RWPE2 (cell line): ENCODE measurements at places on chromosomes 1 and 21.

DNA sequence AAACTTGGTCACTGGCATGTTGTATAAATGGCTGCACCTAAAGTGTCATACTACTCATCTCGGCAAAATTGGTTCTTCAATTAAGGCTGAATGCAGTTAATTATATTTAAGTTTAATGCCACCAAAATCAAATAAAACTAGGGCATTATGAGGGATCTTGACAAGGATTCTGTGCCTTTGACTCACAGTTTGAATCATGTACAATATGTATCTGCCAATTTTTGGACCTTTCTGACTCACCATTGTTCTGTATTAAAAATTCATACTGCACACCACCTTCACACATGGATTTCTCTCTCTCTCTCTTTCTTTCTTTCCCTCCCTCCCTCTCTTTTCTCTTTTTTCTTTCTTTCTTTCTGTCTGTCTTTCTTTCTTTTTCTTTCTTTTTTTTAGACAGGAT, 14.1 kb upstream of the STXBP3 start:
- no peak for DNase-seq

- peak; percentile 72 for DNase-seq
Observed at GRCh38 chr1:85464497-85465098, 361 bp downstream of the DDAH1 start.

DNA sequence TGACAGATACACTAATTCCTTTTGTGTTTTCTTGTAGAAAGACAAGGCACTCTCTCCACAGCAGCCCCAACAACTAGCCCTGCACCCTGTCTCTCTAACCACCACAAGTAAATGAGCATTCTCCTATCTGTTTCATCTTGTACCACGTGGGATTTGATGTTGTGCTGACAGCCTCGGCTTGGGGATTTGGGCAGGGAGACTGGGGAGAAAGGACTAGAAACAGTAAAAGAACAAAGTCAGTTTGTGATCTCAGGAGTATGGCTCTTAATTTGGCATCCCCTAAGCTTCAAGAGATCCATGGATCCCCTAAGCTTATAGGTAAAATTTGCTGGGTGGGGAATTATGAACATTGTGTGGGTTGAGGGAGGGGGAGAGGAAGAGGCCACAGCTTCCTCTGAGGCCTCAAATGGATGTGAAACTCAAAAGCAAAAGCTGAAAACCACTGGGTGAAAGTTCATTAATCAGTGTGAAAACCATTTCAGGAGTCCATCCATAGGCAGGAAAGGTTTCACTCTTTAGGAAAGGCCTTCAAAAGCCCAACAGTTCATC, 3.1 kb downstream of the C1orf162 start:
- no peak for DNase-seq

- DNase-seq = no peak
Observed at GRCh38 chr21:35394634-35395369, 345.7 kb upstream of the RUNX1 start.

DNA sequence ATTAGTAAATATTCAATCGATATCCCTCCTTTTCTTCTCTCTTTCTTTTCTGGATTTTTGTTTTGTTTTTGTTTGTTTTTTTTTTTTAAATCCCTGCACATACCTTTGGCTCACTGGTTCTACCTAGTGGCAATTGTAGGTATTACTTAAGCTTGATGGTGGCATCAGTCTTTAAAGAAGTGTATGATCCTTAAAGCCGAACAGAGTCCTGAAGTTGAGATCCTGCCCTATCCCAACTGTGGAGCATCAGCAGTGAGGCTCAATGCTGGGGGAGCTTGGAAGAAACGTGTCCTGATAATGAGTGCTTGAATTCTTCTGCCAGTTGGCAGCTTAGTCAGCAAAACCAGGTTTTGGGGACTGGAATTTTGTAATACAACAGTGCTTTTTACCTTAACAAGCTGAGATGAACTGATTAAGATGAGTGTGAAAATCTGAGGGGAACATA, 60.8 kb downstream of the FASLG start:
- DNase-seq = no peak

DNA sequence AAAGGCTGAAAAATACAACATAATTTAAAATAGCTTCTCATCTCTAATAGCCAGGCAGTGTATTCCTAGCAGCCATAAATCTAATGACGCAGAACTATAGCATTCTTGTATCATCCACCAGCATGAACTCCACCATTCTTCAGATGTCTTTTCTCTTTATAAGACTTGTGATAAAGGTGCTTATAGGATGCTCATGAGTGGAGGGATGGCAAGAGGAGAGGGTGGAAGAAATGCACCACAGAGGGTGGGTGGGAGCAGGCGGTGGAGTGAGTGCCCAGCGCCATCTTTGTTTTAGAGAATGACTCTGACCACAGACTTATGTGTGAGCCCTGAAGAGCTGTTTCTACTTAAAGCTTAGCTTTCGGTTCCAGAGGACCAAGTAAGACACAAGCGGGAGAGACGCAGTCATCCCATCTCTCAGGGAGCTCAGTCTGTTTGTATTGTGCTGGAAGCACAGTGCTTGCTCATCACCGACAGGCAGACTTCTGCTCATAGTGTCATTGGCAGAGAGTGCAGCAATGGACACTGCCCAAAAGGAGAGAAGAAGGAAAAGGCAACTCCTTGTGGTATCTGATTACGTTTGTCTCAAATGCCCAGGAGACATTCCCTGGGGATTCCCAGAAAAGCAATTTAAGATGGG, 65.6 kb downstream of the KCNJ15 start:
- no peak for DNase-seq

DNA sequence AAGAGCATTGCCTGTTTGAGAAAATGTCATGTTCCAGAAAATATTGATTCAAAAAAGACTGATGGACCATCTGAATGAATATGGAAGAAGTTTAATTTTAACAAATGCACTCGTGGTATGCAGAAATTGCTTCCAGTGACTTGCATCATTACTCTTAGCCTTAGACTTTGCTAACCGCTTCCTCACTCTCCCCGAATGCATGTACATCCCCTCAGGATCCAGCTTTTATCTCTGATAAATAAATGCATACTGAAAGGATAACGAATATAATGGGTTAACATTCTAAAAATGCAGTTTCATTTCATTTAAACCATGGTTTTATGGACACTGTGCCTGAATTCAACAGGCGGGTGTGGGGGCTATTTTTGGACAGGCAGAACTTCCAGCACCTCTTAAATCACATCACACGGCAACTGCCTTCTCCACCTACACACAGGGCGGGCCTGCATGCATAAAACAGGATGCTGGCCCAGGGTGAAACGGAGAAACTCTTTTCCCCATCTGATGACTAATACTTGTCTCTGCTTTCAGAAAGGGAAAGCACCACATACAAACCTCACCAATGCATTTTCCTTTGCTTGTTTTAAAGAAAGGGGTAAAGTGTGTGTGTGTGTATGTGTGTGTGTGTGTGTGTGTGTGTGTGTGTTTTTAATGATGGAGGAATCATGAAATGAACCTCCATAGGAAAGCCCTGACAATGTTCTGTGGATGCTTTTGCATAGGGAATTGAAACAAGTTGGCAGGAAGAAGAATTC, 48.7 kb downstream of the SPAG17 start:
- DNase-seq = peak; percentile 55

DNA sequence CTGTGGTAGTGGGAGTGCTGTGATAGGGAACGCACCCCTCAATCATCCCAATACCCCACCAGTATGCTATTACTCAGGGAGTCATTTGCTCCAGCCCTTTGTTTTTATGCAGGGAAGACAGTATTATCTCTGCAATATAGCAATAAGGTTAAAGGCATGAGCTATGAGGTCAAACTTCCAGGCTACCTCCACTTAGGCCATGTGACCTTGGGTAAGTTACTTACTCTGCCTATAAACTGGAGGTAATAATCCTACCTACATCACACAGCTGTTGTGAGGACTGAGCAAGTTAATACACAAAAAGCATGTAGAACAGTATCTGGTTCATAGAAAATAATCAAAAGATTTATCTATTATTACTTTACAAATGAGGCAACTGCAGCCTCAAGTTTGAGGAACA, 30.1 kb downstream of the MEF2D start:
- DNase-seq = no peak

DNA sequence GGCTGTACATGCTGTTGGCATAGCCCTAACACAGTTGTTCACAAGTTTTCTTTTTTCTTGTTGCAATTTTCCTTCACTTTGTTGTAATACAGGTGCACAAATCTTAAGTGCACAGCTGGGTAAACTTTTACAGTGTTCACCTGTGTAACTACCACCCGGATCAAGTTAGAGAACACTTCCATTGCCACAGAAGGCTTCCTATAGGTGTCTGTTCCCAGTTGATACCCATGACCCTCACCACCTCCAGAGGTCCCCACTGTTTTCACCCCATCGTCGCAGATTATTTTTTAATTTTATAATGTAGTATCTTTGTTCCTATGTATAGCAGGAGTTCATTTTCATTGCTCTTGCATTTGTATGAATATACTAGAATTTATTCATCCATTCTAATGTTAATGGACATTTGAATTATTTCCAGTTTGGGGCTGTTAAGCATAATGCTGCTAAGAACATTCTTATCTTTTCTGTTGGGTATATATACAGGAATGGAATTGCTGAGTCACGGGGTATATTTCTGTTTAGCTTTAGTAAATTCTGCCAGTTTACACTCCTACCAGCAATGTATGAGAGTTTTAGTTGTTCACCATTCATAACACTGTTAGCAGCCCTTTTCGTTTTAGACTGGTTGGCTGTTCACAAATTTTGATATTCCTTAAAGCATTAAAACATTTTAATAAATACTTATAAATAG, 16.4 kb downstream of the SPRTN start:
- no peak for DNase-seq

DNA sequence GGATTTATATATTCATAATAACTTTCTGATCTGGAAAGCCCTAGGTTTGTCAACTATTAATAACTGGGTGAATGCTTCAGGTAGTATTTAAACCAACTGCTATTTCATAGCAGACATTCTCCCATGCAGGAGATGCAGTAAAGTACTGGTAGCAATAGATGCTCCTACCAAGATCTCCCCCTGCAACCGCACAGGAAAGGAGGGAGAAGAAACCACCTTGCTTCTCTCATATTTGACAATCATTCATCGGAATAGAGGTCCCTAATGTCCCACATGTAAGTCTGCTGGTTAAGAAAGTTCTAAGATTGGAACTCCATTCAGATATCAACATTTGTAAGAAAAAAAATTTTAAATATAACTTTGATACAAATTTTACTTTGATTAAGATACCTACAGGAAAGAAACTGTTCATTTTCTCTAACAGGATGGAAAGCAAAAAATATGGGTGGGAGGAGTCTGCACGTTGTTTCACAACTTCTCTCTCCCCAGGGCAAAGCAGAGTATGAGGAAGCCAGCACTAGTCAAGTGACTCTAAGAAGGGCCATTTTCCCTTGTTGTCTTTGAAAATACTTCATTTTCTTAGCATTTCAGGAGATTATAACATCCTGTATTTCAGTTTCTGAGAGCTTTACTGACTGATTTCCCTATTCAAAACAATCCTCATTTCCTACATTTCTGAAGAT, at the start of gene PYHIN1:
TSS of gene PYHIN1 (plus strand) at position 498 of the 683 bp plus-strand sequence. CDS start 5,359 bp downstream, outside the sequence.
- no peak for DNase-seq

GRCh38 chr1:45008516-45008915, 2.6 kb downstream of the HECTD3 start:
- no peak for DNase-seq

DNA sequence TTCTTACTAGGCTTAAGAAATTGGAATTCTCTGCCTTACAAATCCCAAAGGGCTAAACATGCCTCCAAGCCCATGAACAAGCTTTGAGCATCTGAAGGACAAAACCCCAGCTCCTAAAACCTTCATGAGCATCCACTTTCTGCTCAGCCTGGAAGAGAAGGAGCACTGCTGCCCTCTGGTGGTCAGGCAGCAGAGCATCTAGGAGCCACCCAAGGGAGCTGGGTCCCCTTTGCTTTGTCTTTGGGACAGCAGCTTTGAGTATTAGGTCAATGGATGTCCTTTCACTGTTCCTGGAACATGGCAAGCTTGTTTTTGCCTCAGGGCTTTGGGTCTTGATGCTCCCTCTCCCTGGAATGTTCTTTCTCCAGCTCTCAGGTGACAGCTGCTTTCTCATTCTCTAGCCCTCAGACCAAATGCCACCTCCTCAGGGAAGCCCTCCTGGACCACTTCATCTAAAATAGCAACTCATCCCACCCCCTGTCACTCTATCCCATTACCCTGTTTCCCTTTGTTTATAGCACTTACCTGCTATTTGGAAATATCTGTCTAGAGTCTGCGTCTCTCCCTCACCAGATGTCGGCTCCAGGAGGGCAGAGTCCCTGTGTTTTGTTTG, 25.7 kb downstream of the RAB7B start:
- DNase-seq = no peak

DNA sequence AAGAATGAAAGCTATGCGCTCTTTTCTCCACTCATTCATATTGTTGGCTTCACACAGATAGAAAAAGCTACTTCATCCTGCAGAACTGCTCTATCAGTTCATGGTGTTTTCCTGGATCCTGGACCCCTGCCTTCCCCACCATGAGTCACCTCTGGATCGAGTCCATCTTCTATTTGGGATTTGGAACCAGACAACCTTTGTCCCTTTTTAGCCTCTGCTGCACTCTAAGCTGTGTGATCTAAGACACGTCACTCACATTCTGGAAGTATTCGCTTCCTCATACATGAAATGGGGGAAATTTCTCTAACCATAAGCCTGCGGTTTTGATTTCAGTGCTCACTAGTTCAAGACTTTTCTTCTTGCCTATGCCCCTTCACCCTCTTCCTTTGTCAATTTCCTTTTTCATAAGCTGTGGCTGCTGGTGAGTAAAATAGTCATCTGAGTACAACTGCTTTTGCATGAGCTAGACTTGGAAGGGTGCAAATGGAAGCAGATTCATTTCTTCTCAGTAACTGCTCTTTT, 14.1 kb upstream of the DEGS1 start:
- DNase-seq = no peak

DNA sequence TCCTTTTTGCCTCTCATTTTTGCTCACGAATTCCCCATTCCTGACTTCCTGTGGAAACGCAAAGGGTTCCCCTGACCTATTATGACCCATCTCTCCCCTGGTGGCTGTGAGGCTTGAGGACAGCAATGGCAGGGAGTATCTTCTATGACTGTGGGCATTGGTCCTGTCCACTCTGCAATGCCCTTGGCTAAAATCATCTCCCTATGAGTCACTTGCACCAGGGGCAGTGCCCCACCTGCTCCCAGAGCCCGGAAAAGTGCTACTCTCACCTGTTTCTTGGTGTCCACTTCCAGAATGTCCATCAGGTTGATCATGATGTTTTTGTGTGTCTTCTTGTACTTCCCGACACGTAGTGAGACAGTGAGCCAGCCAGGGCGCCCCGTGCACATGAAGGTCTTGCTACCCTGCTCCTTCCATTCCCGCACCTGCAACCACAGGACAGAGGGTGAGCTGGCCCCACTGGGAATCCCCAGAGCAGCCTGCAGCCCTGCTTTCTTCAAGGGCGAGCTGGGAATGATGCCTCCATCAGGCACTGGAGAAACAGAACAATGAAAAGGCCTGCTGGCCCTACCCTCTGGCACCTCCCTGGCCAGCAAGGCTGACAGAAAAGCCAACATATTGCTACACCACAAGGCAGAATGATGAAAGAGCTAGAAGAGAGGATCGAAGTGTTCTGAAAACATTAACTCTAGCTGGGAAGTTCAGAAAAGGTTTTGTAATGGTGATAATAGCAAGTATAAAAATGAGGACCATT, 3.5 kb downstream of the DHCR24 start:
- DNase-seq = no peak

GRCh38 chr1:6419397-6419803, 319 bp downstream of the HES2 start:
- DNase-seq = no peak

- DNase-seq = no peak
Observed at GRCh38 chr1:95249916-95250315, 15.9 kb downstream of the RWDD3 start.
